SK-N-DZ (cell line): ENCODE measurements at places on chromosomes 2 and 18.
A peak's percentile ranks its signal among the peaks of the same experiment; 100 is the strongest.

DNA sequence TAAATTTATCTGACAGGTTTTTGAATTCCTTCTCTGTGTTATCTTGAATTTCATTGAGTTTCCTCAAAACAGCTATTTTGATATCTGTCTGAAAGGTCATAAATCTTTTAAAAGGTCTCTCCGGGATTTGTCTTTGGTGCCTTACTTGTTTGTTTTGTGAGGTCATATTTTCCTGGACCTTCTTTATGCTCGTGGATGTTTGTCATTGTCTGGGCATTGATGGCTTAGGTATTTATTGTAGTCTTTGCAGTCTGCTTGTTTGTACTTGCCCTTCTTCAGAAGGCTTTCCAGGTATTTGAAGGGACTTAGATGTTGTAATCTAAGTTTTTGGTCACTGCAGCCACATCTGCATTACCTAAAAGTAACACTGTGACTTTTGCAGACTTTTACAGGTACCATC is 355.2 kb downstream of the PARD3B start:
- DNase-seq = no peak

GRCh38 chr18:46167971-46168370 is 63.8 kb downstream of the HAUS1 start:
- peak; percentile 26 for DNase-seq

GRCh38 chr2:221994926-221995325 is 303.9 kb downstream of the PAX3 start:
- DNase-seq = no peak

GRCh38 chr2:142926445-142926844 is 49.0 kb downstream of the KYNU start:
- DNase-seq = no peak

- DNase-seq = no peak
Measured at GRCh38 chr2:208090420-208090819, 33.9 kb downstream of the CRYGD start.

GRCh38 chr2:173021939-173022371 is 53.7 kb upstream of the MAP3K20 start:
- DNase-seq = no peak

DNA sequence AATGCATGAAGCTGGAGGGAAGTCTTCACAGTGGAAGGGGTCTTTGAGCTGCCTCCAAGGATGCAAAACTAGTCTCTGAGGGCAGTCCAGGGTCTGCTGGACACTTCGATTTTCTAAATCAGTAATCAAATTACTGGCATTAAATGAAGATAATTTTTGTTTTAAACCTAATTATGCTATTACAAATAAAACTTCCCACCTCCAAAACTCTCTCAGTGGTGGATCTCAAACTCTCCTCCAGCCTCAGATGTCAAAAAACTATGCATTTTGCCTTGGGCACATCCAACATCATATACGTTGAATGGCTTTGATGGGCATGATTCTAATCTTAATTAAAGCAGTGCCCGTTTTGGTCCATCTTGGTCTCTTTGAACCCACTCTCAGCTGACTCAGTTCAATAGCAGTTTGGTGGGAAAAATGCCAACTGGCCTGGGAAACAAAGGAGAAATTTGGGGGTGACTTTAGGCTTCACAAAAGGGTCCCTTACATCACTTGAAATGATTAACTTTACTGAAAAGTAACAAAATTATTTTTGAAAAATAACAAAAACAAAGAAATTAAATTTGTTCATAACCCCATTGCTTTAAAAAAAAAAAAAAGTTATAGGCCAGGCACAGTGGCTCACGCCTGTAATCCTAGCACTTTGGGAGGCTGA is 5.9 kb upstream of the MYCN start:
- peak; percentile 95 for DNase-seq

DNA sequence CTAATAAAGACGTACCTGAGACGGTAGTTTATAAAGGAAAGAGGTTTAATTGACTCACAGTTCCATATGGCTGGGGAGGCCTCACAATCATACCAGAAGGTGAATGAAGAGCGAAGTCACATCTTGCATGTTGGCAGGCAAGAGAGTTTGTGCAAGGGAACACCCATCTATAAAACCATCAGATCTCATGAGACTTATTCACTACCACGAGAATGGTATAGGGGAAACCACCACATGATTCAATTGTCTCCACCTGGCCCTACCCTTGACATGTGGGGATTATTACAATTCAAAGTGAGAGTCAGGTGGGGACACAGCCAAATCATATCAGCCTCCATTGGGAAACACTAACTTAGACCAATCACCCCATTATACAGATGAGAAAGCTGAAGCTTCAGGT is 81.4 kb downstream of the SKA1 start:
- DNase-seq = no peak

DNA sequence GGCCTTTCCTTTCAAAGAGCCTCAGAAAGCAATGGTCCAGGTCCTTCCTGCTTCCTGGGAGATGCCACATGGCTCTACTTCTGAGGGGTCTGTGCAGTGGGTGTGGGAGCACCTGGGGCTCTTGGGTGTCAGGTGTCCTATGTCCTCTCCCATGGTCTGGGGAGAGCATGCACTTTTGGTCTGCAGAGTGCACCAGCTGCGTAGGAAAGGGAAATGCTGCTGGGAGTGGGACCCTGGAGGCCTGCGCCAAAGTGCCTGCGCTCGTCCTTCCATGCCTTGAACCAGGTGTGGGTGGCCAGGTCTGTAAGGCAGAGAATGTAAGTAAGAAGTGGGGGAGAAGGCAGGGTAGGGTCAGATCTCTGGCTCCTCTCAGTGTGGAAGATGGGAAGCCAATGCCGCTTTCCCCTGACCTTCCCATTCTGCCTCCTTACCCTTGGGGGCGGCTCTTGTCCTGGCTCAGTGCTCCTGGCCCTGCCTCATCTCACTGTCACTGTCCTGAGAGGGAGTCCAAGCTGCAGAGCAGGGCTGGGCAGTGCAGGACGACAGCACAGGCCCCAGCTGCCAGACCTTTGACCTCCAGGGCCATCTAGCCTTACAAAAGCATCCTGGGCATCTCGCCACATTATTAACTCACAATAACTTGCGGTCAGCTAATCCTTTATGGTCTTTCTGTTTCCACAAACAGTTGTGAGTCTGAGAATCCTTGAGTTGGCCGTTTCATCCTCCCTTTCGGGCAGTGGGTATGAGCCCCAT is 6.6 kb upstream of the PROM2 start:
- no peak for DNase-seq

DNA sequence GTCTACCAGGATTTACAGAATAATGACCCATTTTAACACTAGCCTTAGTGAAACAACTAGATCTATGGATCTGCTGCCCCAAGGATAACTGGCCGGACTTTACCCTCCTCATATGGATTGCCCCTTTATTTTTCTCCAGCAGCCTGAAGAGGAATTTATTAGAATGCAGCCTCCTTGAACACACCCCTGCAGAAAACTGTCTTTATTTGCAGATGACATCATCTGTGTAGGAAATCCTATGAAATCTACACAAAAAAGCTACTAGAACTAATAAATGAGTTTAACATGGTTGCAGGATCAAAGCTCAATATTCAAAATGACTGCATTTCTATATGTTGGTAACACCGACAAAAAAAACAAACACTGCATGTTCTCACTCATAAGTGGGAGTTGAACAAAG is 29.6 kb downstream of the LBH start:
- DNase-seq = no peak

DNA sequence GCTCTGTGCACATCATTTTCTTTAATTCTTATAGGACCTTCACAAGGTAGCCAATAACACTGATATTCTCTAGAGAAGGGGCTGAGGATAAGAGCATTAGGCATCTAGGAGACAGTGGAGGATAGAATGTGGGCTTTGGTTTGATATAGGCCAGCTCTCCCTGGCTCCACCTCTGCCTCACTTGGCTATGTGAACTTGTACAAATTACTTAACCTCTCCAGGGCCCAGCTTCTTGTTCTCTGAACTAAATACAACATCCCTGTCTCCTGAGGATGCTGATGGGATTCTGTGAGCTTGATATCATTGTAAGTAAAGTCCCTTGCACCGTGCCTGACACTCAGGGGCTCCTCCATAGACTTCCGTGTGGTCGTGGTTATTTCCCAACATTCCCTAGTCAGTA is 87.3 kb downstream of the ACOXL start:
- DNase-seq = no peak

DNA sequence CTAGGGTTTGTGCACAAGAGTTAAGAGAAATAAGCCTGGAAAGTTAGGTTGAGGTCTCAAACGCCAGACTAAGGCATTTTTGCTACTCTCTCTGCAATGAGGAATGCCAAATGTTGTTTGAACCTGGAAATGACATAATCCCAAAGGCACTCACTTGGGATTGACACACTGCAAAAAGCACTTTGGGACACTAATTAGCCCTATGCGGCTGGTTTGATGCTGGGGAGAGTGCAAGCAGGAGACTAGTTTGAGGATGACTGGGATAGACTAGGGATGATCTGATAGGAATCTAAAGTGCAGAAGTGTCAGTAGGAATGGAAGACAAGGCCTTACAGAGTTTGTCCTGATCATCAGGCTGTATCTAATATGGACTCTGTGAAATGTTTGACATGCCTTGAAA is 469.0 kb downstream of the SLC4A3 start:
- DNase-seq = no peak

- DNase-seq = no peak
Measured at GRCh38 chr2:57598551-57598950, 448.1 kb upstream of the VRK2 start.

DNA sequence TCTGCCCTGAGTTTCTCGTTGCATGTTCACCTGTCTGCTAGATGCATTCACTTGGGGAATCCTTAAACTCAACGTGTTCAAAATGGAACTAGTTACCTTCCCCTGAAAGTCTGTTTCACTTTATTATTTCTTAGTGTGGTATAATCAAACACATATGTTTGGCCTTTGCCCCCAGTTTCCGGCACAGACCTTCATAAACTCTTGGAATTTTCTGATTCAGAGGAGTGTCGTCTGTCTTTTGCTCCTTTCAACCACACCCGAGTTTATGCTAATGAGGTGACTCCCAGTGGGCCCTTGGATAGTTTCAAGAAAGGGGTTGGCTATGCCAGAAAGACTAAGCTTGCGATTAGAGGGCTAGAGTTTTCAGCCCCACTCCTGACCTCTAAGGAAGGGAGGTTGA is 198.9 kb downstream of the CDCA7 start:
- DNase-seq = no peak

GRCh38 chr18:50871846-50872245 is 7.1 kb upstream of the ME2 start:
- DNase-seq = no peak

- no peak for DNase-seq
Measured at GRCh38 chr2:217386041-217386440, 526.2 kb upstream of the TNP1 start.

DNA sequence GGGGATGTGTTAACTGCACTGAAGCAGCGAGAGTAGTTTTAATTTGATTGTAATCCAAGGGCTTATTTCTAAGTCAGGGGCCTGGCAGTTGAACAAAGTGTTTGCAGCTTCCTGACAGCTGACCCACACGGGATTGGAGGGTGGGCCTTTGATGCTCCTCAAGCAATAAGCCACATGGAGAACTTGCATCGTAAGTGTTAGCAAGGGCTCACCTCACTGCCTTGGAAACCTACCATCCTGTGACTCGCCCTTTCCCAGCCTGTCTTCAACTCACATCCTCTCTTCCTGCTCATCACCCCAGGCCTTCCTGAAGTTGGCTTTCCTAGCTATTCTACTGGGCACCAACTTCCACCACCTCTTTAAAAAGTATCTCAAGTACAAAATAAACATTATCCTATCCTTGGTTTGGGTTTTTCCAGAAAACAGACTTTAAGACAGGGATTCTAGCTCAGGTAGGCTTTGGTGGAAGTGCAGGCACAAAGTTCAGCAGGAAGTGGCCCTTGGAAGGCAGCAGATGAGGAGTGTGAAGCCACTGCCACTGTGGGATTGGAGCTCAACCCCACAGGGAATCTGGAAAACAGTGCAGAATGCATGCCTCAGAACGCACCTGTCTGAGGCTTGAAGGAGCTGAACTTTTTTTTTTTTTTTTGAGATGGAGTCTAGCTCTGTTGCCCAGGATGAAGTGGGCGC is 31.6 kb downstream of the B3GNT2 start:
- DNase-seq = no peak

DNA sequence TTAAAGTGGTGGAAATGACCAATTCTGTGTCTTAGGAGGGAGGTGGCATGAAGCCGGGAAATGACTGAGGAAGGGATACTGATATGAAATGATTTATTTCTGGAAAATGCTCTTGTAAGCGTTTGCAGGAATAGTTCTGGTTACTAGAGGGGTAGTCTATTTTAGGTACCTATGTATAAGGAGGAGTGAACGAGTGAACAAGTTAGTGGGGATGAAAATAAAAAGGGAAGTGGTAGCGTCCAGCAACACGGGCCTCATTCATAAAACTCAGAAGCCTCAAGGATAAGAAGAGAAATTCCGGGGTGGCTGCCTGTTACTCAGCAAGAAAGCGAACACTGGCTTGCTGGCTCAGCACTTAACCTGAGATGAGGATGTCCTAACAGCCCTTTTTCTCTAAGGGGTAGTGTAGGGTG is 303.3 kb downstream of the NCKAP5 start:
- no peak for DNase-seq

DNA sequence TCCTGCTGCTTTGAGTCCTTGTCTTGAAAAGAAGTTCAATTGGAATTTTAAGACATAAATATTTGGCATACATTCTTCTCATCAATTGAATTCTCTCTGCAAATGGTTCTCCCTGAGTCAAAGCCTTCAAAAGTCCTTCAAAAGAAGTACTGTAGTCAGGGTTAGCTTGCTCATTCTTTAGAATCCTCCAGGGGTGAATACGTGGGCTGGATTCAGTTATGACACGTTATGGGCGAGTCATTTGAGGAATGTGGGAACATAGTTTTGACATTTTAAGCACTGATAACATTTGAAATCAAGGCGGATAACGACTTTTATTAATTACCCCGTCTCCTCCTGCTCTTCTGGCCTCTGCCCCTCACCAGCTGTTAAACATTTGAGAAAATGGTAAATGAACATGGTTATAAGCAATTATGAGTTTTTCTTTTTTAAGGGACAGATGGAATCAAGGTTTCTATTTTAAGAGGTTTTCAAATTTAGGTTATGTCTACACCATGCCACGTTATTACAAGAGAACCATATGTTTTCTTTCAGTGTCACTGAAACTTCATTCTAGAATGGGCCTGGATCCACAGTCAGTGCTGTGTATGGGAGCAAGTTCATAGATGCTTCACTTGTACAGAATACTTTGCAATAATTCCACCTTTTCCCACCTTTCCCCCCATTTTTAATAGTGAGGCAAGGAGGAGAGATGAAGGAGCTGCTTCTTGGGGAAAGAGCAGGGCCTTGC is 273.1 kb downstream of the TSN start:
- no peak for DNase-seq

GRCh38 chr2:102184568-102184967 is 2.3 kb upstream of the IL1RL2 start:
- no peak for DNase-seq
